ENCODE measurements at places on chromosomes 16 and 17. TPM values are rescaled to one million over a fixed set of nuclear protein-coding genes. Genes with fewer than 3 reads are reported as not detected.

Gene FBXO39
- total RNA-seq, result 0.81 TPM

Gene MYO15A
- 1.6 TPM for total RNA-seq

Gene SMIM36
- total RNA-seq, result under 0.01 TPM

Gene CCL14
- total RNA-seq, result not detected

DNA sequence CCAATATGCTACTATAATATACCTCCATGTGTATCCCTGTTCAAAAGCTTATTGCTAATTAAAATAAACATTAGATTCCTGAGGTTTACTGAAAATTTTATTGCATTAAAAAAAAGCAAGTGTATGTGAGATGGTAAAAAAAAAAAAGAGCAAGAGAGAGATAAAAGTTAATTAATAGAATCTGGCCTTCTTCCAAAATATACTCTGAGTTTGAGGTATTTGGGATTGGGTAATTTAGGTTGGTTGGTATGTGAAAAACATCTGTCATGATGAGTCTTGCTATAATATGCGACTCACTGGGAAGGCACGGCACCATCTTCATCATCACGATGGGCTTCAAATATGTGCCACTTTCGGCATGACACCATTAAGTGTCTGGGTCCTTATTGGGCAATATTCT is 711.1 kb upstream of the SOX9 start:
- DNase-seq, result no peak

DNA sequence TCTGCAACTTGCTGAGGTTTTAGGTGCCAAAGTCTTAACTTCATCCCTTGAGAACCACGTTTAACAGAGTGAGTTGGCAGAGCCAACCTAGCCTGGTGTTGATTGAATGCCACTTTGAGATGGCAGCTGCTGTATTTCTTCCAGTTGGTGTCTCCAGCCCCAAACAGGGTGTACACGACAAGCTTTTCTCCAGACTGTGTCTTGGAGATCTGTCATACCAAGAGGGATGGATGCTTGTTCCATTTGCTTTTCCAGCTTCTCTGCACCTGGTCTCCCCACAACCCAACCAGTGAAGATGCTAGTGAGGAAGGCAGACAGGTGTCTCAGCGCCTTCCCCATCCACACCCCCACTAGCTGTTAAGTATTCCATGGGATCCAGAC is 141.1 kb upstream of the HS3ST2 start:
- no peak for DNase-seq

GRCh38 chr16:75617121-75617520 is 6.0 kb downstream of the ADAT1 start:
- DNase-seq, result no peak

DNA sequence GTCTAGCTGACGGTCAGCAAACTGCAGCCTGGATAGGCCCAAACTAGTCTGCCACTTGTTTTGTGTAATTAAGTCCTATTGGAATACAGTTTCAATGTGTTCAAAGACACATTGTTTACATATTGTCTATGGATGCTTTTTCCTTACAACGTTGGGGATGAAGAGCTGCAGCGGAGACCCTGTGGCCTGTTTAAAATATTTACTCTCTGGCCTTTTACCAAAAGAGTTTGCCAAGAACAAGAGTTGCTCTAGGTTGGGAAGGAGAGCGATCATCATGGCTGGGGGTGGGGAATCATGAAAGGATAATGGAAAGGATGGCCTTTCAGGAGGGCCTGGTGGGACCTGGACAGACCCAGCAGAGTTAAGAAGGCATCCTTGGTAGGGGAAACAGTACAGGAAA is 274.9 kb upstream of the ZFHX3 start:
- DNase-seq, result no peak

DNA sequence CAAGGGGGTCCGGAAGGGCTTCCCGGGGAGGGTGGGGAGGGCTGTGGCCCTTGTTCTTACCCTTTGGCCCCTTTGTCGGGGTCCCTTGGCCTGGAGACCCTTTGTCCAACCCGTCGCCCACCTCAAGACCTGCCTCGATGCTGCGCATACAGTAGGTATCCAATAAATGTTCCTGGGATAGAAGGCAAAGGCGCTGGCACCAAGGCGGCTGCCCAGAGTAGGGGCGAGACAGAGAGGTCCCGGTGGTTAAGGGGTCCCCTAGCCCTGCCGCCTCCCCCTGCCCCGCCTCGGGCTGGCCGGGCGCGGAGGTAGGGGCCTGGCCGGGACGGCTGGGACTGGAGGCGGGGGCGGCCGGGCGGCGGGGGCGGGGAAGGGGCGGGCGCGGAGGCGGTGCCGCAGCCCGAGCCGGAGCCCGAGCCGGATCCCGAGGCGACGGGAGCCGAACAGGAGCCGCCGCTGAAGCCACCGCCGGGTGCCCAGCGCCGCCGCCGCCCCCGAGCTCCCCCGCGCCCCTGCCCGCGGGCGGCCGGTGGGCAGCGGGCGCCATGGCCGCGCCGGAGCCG is at the start of gene NHERF2:
NHERF2 (plus strand) TSS at position 442 of the 563 bp plus-strand sequence; CDS start at position 546, 104 bp downstream.
- DNase-seq, result no peak

DNA sequence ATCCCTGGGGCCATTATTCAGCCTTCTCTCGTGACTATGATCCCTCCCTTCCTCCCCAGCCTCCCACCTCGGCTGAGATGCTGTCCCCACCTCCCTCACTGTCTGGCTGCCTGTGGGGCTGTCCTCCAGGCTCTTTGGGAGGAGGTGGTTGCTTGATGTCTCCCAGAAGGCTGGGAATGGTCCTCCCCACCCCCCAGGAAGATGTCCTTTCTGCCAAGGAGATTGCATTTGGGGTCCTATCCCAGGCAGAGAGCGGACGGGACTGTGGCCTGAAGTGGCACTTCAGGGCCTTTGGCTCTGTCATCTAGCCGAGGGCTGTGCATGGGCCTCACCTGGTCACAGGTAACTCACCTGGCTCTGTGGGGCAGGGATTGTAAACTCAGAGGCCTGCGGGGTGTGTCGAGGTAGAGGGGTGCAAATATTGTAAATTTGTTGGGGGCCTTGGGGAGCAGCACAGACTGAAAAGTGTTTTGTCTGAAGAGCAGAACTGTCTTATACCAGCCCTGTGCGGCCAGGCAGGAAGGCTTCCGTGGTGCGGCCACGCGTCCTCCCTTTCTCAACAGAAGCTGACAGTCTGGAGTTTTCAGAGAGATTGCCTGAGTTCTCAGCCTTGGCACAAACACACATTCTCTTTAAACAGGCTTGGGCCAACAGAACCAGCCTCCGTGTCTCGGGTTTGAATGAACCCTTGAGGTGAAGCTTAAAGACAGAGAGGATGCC is 177.9 kb downstream of the SEC14L1 start:
- no peak for DNase-seq

DNA sequence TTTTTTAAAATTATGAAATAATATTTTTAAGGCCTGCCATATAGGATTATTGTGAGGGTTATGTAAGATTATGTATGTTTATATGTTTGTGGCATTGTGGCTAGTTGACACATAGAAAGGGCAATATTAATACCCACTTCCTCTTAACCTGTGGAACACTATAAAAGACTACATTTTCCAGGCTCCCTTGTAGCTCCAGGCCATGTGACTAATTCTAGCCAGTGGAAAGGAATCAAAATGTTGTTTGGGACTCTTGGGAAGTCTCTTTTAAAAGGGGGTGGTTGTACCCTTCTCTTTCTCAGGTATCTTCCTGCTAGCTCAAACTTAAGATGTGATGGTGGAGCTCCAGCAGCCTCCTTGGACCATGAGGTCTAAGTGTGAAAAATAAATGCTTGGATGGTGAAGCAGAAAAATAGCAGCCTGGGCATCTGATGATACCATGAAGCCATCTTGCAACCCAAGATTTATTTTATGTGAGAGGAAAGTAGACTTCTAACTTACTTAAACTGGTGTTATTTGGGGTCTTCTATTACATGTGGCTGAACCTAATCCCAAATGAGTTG is 39.2 kb downstream of the TEKT5 start:
- DNase-seq, result no peak

GRCh38 chr17:39939588-39940419 is 12.3 kb downstream of the LRRC3C start:
- peak; percentile 69 for DNase-seq

DNA sequence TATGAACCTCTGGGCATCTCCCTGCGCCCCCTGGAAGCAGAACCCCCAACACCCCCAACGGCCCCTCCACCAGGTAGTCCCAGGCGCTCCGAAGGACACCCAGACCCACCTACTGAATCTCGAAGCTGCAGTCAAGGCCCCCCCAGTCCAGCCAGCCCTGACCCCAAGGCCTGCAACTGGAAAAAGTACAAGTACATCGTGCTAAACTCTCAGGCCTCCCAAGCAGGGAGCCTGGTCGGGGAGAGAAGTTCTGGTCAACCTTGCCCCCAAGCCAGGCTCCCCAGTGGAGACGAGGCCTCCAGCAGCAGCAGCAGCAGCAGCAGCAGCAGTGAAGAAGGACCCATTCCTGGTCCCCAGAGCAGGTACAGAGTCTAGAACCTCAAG is 1.5 kb downstream of the BCL6B start:
- no peak for DNase-seq

- peak; percentile 36 for DNase-seq
These were observed 724 bp downstream of the UBE2I start for GRCh38 chr16:1309888-1310831.

DNA sequence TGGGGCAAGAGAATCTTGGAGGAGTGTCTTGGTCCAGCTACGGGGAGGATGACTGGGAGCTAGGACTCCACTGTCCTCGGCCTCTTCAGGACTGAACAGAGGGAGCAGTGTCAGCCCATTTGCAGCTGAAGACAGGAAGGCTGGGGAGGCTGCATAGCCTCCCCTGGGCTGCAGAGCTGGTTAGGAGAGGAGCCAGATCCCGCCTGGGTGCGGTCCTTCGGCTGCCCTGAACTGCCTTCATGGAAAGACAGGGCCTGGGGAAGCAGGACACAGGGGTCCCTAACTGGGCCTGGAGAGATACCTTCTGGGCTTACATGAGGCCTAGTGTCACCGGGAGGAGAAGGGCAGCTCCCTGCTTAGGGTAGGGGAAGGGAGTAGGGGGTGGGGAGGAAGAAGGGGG is 26.6 kb downstream of the UNC13D start:
- DNase-seq, result no peak

- DNase-seq, result no peak
These were observed at the start of gene CENPT for GRCh38 chr16:67847064-67847861. Gene CENPT, minus strand, starts transcription at chr16:67847693. Its CDS starts 13,834 bp downstream, at chr16:67833859.

- no peak for DNase-seq
These were observed 2.3 kb upstream of the COL1A1 start for GRCh38 chr17:50203604-50204345.

- no peak for DNase-seq
These were observed 592.9 kb downstream of the MAF start for GRCh38 chr16:79007614-79008013.

DNA sequence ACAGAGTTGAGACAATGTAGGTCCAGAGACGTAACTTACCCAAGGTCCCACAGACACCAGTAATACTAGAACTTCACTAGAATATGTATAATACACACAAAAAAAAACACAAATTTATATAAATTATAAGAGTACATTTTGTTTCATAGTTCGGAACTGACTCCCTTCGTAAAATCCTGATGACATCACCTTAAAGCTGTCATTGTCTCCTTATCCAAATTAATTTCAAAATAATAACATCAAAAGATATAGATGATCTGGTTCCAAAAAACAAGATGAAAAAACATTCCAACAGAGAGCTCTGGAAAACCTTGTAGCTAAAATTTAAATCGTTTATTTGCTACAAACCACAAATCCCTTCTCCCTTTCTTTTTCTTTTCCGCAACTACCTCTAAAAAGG is 10.0 kb downstream of the FBXL20 start:
- no peak for DNase-seq

GRCh38 chr16:31451681-31452351 is 7.5 kb upstream of the ARMC5 start:
- DNase-seq, result no peak

- no peak for DNase-seq
These were observed 21.7 kb downstream of the ATP2A1 start for GRCh38 chr16:28899882-28900590.

DNA sequence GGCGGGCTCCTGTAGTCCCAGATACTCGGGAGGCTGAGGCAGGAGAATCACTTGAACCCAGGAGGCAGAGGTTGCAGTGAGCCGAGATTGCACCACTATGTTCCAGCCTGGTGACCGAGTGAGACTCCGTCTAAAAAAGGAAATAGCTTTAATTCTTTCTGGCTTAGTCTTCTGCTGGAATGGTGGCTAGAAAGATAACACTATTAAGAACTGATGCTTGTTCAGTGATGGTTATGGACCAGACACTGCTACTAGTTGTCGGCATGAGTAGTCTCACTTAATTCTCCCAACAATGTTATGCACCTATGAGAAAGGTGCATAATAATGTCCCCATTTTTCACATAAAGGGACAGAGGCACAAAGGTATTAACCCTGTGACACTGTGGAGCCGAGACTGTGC is 188.7 kb downstream of the HS3ST3A1 start:
- no peak for DNase-seq

GRCh38 chr17:81127526-81128177 is 37.7 kb upstream of the PVALEF start:
- DNase-seq, result no peak

GRCh38 chr16:10751291-10751697 is 7.7 kb downstream of the NUBP1 start:
- no peak for DNase-seq

Data from hematopoietic multipotent progenitor cell (in vitro differentiated cells).